ENCODE measurements at places on chromosomes 11 and 22. TPM values are rescaled to one million over a fixed set of nuclear protein-coding genes. Genes with fewer than 3 reads are reported as not detected.
A peak's percentile ranks its signal among the peaks of the same experiment; 100 is the strongest.

DNA sequence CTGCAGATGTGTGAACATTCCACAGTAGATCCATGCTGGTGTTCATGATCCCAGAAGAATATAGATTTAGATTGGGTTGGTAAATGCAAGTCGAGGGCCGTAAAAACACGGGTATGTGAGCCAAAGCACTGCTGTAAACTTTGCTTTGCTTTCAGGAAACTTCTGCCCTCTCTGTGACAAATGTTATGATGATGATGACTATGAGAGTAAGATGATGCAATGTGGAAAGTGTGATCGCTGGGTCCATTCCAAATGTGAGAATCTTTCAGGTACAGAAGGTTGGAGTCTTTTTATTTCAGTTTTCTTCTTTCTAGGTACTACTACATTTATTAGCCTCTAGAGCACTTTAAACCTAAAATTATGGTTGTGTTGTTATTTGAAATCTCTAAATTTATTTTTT is 36.2 kb upstream of the TTC36 start:
- no peaks in the 10 kb centered on the region for H3K27me3 ChIP-seq
- H3K4me3 ChIP-seq, result no peak overlapping the region
- peaks cover 6% of the 10 kb centered on the region for H3K36me3 ChIP-seq

DNA sequence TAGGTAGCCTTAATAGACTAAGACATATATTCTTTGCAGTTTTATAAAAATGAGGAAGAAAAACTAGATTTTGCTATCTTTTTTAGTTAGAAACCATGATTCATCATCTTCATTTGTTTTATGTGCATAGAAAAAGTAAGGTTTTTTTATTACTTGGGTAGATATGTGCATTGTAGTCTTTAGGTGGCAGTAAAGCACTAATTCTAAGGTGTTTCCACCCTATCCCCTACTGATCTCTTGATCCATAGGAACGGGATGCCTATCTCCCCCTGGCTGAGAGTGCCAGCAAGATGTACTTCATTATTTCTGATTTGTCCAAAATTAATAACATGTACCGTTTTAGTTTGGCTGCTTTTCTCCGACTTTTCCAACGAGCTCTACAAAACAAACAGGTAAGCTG is 148.1 kb downstream of the DYNC2H1 start:
- no peaks in the 10 kb centered on the region for H3K4me1 ChIP-seq
- H3K27ac ChIP-seq, result no peak overlapping the region
- no peak overlapping the region for H3K4me3 ChIP-seq
- no peaks in the 10 kb centered on the region for H3K36me3 ChIP-seq
- peak; percentile 58 for DNase-seq

DNA sequence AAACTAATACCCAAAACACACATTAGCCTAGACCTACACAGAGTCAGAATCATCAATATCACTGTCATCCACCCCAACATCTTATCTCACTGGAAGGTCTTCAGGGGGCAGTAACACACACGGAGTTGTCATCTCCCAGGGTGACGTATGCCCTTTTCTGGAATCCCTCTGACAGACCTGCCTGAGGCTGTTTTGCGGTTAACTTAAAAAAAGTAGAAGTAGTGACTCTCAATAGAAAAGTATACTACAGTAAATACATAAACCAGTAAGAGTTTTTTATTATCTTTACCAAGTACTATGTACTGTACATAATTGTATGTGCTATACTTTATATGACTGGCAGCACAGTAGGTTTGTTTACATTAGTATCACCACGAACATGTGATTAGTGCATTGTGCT is 80.5 kb downstream of the PGR start:
- no peaks in the 10 kb centered on the region for H3K36me3 ChIP-seq
- H3K27ac ChIP-seq, result no peak overlapping the region
- H3K4me1 ChIP-seq, result no peaks in the 10 kb centered on the region

The MMP1 gene
- 15.7 TPM for total RNA-seq

The TPBGL gene
- 0.19 TPM for total RNA-seq

The VWCE gene
- total RNA-seq, result 17.7 TPM

Measured in Caco-2 (cell line).